Stimulated activated CD4-positive, alpha-beta T cell treated with anti-CD3 and anti-CD28 coated beads, TNF-alpha, amount 100 ng/mL, for 1 hour (primary cell): ENCODE measurements at places on chromosomes 7 and 10.
A peak's percentile ranks its signal among the peaks of the same experiment; 100 is the strongest.

- no peak for DNase-seq
Observed at GRCh38 chr7:132846086-132846485, 235.8 kb downstream of the CHCHD3 start.

DNA sequence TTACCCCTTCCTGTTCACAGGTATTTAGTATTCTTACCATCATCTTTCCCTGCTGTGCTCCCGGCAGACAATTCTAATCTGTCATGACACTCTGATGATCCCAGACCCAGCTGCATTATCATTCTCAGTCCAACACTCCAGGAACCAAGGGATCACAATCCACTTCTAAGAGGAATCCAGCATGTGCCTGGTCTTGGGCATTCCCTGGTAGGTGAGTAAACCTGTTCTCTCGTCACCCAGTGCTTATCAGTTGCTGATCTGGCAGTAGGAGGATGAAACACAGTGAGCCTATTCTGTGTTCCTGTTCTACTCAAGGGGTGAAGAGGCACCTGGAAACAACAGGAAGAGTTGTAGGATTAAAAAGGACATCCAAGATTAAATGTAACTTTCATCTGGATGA is 1.3 kb upstream of the DMBT1 start:
- no peak for DNase-seq

GRCh38 chr10:102241444-102242117 is at the start of gene PITX3:
PITX3 (minus strand) TSS chr10:102241512; CDS start chr10:102232080, 9,432 bp downstream.
- peak; percentile 60 for DNase-seq

- DNase-seq = no peak
Observed at GRCh38 chr7:47654672-47655298, 72.9 kb upstream of the TNS3 start.

DNA sequence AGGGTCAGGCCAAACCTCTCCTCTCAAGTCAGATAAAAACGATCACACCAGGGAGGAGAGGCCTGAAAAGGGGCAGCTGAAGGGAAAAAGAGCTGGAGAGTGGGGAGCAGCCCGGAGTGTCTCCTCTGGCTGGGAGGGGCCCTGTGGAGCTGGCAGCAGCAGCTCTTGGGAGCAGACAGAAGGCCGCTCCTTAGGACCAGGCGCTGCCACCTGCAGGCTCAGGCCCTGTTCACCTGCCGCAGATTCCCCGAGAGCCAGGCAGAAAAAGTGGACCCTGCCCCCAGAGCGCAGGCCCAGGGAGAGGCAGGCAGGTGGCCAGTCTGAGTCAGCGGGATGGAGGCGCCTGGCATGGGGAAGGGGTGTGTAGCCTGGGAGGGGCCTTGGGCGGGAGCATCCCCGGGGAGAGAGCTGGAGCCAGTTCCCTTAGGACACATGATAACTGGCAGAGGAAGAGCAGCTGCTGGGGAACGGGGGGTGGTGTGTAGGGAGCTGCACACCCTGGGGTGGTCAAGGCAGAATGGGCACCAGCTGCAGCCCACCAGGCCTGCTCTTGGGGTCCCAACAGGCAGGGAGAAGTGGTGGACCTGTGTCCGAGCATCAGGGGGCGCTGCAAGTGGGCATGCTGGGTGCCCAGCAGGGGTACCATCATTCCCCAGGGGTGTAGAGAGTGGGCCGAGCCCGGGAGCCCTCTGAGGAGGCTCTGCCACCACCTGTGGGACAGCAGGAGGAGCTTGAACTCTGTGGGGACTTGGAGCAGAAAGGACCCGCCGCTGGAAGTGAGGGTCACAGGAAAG is 177.2 kb upstream of the RHEB start:
- DNase-seq = no peak

DNA sequence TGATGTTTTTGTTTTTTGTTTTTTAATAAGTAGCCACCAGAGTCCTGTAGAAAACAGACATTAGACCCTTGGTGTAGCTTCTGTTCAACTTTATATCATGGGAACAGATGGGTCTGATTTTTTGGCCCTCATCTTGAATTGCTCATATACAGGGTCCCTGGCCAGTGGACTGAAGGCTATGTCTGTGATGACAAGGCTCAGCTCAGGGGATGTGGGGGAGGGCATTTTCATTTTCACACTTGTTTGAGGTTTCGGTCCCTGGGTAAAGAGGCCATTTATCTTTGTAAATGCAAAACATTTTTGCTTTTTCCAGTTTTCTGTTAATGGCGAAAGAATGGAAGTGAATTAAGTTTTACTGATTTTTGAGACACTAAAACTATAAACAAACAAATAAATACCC is 257.6 kb upstream of the PHYHIPL start:
- no peak for DNase-seq
